ENCODE measurements at places on chromosomes 4 and X.

DNA sequence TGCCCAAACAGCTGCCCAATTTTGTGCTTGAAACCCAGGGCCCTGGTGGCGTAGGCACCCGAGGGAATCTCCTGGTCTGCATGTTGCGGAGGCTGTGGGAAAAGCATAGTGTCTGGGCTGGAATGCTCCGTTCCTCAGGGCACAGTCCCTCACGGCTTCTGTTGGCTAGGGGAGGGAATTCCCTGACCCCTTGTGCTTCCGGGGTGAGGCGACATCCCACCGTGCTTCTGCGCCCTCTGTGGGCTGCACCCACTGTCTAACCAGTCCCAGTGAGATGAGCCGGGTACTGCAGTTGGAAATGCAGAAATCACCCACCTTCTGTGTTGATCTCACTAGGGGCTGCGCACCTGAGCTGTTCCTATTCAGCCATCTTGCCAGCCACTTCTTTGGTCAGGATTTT is 399.4 kb upstream of the FTHL17 start:
- DNase-seq, result no peak

- DNase-seq, result no peak
Observed at GRCh38 chr4:2834001-2834921, 9.4 kb upstream of the ADD1 start.

DNA sequence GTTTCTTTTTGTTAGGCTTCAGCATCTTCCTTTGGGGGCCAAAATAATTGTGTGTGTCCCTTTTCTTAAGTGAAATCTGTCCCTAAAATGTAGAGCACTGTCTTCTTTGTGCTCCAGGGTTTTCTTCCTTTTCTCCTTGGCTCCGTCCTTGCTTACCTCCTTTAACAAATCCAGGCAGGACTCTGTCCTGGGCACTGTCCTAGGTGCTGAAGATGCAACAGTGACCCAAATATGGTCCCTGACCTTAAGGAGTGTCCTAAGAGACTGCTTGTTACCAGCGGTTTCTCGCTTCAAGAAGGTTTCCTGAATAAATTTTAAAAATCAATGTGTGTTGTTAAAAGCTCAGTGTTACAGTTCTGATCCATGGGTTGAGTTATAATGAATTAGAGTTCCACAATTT is 471.8 kb downstream of the KCNIP4 start:
- DNase-seq, result no peak

GRCh38 chr4:162782778-162783525 is 383.7 kb downstream of the NAF1 start:
- DNase-seq, result no peak

GRCh38 chr4:37524267-37524666 is 161.9 kb downstream of the RELL1 start:
- DNase-seq, result no peak

DNA sequence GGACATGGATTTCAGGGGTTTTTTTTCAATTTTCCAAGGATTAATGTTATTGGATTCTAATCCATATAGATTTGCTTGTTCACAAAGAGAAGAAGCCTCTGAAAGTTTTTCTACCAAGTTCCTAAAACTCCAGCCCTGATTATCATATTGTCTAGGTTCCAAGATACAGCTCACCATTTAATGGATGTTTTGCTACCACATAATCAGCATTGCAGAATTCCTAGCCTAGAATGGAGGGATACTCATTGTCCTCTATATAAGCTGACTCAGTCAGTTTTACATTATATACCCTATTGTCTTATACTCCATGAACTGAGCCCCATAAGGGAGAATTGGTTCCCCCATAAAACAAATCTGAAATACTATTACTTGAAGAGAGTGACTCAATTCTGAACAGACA is 664.7 kb upstream of the FAM241A start:
- DNase-seq, result no peak

GRCh38 chrX:7047951-7048350 is 99.6 kb upstream of the STS start:
- no peak for DNase-seq

DNA sequence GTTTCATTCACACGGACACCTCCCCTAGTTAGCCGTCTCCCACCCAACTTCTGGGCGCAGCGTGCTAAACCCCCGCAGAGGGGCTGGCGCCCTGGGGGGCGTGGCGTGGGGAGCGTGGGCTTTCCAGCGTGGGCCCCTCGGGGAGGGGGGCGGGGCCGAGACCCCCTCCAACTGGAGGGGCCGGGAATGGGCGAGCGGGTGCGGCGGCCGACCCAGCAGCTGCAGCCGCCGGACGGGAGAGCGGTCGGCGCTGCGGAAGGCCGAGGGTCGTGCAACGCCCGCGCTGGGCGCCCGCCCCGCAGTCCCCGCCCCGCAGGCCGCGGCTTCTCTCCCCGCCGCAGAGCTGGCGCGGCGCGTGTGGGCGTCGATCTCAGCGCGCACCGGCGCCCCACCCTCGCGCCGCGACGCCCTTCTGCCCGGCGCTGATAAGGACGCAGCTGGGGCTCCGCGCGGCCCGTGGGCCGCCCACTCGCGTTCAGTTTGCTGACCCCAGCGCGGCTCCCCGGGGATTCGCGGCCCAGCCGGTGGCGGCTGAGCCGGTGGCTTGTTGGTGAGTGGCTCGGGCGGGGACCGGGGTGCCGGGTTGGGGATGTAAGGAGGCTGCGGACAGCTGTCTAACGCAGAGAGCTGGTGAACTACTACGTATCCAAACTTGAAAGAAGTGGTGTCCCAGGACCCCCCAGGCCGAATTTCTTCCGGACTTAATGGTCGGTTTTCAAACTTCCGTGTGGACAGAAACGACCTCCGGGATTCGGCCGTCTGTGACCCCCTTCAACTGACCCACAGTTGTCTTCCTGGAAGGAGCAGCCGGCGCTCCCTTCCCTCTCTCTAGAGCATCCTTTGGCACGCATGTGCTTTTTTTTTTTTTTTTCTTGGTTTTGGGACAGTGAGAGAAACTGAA is 1.5 kb downstream of the FHDC1 start:
- no peak for DNase-seq

DNA sequence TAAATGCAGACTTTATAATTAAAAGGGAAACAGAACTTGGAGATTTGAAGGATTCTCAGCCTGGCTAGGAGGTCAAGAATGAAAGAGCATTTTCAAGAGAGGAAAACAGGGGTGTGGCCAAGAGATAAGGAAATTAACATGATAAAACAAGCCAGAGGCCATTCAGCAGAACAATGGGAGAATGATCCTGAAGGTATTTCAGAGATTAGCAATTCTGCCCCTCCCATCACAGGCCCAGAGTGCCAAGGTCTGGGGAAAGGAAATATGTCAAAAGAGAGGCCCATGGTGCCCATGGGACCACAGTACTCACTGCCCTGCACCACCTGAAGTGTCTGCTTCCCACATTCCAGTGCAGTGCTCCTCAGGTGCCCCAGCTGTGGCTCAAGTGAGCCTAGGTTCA is 188.5 kb upstream of the STS start:
- DNase-seq, result no peak

DNA sequence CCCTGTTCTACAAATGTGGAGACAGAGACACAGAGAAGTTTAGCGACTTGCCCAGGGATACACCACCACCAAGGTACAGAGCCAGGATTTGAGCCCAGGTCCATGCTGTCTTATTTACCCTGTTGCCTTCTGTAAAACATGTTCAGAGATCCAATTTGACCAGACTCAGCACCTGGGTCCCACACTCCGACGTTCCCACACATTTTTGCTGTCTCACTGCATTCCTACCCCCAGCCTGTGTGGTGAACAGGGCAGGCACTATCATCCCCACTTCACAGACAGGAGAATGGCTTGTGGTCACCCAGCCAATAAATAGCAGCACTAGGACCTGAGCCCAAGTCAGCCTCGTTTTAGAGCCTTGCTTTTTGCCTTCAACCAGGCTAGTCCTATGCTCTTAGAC is 102.8 kb downstream of the PJA1 start:
- no peak for DNase-seq

GRCh38 chr4:26275281-26275680 is 45.5 kb upstream of the RBPJ start:
- DNase-seq, result no peak

DNA sequence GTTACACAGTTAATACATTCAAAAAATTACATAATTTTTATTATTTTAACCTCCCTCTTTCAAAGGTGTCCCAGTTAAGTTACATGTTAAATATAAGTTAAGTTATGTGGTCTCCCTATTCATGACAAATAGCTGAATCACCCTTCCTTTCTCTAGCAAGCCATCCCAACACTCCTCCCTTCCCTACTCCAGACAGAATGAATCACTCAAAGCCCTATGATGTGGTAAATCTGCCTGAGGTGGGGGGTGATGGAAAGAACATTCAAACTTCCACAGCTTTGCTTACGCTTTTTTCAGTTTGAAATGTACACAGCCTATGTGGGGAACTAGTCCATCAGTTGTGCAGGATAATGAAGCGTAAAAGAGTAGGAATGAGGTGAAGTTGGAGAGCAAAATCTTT is 90.2 kb downstream of the CXCL13 start:
- DNase-seq, result no peak

GRCh38 chr4:56371426-56372220 is 15.7 kb downstream of the AASDH start:
- DNase-seq, result no peak

DNA sequence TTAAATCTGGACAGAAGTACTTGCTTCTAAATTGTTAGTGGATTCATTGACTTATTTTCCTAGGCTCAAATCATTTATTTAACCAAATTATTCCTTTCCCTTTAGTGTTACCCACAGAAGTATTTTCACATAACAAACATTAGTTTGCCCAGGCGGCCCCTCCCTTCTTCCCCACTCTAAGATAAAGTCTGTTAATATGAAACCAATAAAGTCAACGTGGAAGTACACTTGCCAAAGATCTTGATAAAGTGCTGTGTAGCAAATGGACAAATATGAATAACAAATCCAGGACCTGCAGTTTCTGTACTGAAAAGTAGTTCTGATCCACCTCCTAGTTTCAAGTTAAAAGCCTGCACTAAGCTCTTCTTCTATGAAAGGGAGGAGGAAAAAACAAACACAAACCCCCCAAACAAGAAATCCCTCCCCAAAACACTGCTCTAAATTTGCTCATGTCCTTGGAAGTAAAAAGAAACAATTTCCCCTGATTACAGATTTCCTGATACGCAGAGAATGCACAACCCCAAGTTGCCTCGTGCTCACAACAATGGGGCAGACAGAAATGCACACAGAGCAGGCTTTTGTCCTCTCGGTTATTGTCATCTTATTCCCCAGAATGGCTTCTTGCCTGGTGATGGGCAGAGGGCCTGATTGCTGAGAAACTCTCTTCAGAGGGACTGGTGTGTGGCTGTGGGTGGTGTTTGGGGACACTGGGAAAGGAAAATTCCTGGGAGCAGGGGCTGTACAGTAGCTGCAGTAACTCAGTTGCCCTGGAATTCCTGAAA is 23.2 kb downstream of the TMSB4X start:
- DNase-seq, result no peak

- DNase-seq, result no peak
Observed at GRCh38 chr4:73221734-73222133, 36.9 kb downstream of the ANKRD17 start.

- no peak for DNase-seq
Observed at GRCh38 chr4:125663896-125664767, 349.4 kb downstream of the FAT4 start.

DNA sequence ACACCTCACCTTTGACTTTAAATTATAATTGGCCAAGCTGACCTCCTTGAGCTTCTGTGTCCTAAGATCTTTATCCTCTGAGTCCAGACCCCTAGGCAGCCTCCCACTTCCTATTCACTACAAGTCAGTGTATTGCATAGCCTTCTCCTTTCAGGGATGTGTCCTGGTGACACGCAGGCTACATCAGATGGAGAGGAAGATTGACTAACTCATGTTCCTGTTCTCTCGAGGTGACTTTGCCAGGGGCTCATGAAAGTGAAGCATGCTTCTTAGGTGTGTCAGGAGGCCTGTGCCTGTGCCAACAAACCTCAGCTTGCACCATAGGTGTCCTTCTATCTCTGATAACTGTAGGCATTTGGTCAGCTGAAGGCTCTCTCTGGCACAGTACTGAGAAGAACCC is 195.7 kb upstream of the HS3ST1 start:
- DNase-seq, result no peak

DNA sequence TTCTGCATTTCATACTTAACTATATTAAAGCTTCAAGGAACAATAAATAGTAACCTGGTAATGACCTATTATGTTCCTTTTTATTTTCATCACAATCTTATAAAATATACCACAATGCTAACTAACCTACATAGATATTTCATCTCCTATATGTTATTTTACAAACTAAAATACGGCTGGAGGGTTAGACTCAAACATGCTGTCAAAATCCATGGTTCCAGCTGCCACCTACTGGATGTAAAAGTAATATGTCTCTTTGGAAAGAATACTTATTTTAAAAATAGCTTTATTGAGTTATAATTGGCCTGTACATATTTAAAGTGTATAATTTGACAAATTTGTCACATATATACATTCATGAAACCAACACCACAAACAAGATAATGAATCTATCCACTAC is 15.0 kb downstream of the RGN start:
- DNase-seq, result no peak

- DNase-seq, result no peak
Observed at GRCh38 chr4:7837597-7838135, 102.0 kb downstream of the AFAP1 start.

- DNase-seq, result no peak
Observed at GRCh38 chrX:129659861-129660260, 5.1 kb upstream of the APLN start.

GRCh38 chr4:108861334-108861733 is 98.5 kb upstream of the ETNPPL start:
- no peak for DNase-seq

DNA sequence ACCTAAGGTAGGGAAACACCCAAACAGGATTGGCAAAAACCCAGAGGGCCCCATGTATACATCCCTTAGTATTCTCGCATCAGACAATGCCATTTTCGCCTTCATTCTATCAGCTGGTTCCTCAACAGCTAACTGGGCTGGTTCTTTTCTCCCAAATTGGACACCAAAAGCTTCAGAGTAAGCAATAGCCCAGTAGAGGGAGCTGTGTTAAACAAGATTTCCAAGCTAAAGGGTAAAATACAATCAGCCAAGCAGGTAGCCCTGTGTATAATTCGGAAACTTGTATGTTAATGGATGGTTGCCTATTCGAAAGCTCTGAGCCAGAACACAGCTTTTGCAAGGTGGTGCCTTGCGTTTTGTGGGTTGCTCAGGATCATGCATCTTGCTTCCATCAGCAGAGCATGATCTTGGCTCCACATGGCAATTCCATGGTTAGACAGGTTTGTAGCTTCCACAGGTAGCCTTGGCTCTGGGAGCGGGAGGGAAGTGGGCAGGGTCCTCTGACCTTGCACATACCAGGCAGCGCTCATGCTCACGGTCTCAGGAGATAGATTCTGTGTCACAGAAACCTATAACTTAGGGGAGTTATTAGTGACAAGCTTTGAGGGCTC is 115.2 kb upstream of the LNX1 start:
- no peak for DNase-seq

Data from stimulated activated effector memory CD8-positive, alpha-beta T cell treated with anti-CD3 and anti-CD28 coated beads, Interleukin-12 subunit alpha, Interleukin-12 subunit beta, amount 100 ng/mL, for 72 hours (primary cell).